ENCODE measurements at places on chromosomes 4 and X. TPM values are rescaled to one million over a fixed set of nuclear protein-coding genes. Genes with fewer than 3 reads are reported as not detected.

S100P gene
- total RNA-seq = not detected

DNA sequence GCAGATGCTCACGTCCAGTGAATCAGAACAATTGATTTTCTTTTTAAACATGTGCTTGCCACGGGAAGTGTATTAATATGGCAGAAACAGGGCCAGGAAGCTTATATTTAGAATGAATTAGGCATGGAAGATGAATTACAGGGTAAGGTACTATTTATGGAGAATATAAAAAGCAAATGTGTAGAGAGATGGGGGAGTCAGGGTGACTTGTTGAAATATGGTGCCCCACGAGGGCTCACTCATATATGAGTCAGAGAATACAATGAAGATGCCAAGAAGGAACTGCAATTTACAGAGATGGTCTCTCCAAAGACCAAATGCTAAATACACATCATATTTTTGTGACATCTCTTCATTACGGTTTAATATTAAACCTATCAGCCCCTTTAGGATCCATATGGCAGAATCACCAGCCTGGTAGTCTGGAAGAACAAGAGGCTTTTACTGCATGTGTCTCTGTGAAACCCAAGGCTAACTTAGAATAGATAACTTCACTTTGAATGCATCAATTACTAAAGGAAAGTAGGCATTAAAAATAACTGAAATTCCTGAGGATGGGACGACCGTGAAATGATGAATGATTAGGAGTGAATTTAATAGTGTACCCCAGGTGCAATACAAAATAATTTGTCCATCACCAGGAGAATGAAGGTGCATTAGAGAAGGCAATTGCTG lies 385.3 kb downstream of the ARHGAP24 start:
- no peak for DNase-seq

GRCh38 chr4:165757451-165757850 lies 115.6 kb upstream of the TLL1 start:
- no peak for DNase-seq

DNA sequence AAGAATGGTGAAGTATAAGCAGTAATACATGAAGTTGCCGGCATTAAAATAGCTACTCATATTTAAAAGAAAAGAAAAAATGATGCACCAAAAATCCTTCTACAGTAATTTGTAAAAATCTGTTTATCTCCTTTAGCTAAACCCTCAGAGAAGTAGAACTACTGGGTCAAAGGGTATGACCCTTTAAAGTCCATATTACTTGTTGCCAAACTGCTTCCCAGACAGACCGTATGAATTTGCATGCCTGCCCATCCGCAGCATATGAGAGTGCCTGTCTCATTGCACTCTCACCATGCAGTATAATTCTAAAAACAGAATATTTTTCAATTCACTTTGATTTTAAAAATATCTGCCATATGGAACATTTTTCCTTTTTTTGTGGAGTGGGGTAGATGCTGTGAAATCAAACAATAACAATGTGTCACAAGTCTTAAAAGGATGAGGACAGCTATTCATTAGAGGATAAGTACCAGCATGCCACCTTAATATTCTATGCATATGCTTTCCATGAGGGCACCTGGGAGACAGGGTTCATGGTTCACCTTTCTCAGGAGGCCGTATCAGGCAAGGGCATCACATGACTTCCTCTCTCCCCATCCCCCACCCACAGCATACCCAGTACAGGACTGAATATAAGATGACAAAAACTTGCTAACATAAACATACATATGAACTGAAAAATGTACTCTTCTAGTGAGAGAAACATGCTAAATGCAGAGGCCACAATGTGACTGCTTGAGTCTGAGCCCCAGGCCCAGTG lies 17.8 kb downstream of the ZDHHC9 start:
- no peak for DNase-seq

- DNase-seq = no peak
Observed at GRCh38 chr4:99848591-99849001, 32.0 kb downstream of the DAPP1 start.

Measured in WTC11 (cell line).